ENCODE measurements at places on chromosomes 6 and 20.

- DNase-seq = no peak
Measured at GRCh38 chr6:167759912-167760311, 66.8 kb upstream of the AFDN start.

GRCh38 chr6:4348462-4349112, 213.2 kb upstream of the ECI2 start:
- DNase-seq = no peak

DNA sequence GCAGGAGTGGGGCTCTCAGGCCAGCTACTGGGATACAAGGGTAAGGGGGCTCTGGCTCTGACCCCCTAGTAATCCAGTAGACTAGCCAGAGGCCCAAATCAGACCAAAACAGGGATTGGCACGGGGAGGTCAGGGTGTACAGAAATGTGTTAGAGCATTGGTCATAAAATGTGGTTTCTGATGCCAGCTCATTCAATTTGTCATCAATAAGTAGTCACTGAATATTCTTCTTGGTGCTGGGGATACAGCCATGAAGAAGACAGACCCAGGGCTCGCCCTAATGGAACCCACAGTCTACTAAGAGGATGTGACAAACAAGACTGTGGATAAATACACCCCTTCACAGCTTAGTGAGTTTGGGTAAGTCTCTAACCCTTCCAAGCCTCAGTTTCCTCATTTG, 11.1 kb downstream of the MAP1LC3A start:
- no peak for DNase-seq

GRCh38 chr6:54601600-54602300, 244.8 kb upstream of the FAM83B start:
- DNase-seq = no peak

- no peak for DNase-seq
Measured at GRCh38 chr6:28525496-28526039, at the start of gene GPX5. GPX5 (plus strand) TSS chr6:28525881; CDS start chr6:28526014, 133 bp downstream.

GRCh38 chr6:81995548-81996289, 243.2 kb upstream of the TENT5A start:
- no peak for DNase-seq

DNA sequence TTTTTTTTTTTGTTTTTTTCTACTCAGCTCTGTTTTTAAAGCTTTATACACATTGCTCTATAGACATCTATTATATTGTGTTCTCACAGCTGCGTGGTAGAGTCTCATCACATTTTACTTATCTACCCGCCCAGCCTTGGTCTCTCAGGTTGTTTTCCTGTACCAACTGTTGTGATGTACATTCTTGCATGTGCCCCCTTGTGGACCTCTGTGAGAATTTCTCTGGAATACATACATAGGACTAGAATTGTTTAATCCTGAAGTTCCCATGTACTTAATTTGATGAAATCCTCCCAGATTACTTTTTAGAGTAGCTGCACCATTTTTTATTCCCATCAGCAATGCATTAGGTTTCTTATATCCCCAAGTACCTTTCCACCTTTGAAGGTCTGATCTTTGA, 40.4 kb upstream of the TINAG start:
- DNase-seq = peak; percentile 51

DNA sequence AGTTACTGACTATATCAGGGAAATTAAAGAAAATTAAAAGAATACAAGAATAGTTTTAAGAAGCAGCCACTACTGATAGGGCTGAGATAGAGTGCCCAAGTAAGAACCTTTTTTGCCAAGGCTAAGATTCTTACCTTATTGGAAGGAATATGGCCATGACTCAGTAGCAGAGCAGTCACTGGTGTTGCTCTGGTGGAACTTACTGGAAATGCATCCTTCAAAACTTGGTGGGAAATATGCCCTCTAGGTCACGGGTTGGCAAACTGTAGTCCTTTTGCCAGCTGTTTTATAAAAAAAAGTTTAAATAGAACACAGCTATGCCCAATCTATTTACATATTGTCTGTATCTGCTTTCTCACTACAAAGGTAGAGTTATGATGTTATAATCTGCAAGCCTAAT, 6.0 kb downstream of the HSF2 start:
- peak; percentile 13 for DNase-seq

- DNase-seq = peak; percentile 34
Measured at GRCh38 chr6:26170951-26171841, 84.0 kb downstream of the HFE start.

- no peak for DNase-seq
Measured at GRCh38 chr20:34992751-34993417, 37.2 kb downstream of the MYH7B start.

- peak; percentile 15 for DNase-seq
Measured at GRCh38 chr6:108635505-108636226, 74.9 kb downstream of the FOXO3 start.

GRCh38 chr6:84597238-84597875, 167.0 kb downstream of the TBX18 start:
- DNase-seq = no peak

- no peak for DNase-seq
Measured at GRCh38 chr6:43856005-43856765, 86.2 kb downstream of the VEGFA start.

GRCh38 chr6:96917098-96917497, 7.4 kb upstream of the KLHL32 start:
- no peak for DNase-seq

- DNase-seq = no peak
Measured at GRCh38 chr20:3973705-3974104, 41.7 kb downstream of the RNF24 start.

DNA sequence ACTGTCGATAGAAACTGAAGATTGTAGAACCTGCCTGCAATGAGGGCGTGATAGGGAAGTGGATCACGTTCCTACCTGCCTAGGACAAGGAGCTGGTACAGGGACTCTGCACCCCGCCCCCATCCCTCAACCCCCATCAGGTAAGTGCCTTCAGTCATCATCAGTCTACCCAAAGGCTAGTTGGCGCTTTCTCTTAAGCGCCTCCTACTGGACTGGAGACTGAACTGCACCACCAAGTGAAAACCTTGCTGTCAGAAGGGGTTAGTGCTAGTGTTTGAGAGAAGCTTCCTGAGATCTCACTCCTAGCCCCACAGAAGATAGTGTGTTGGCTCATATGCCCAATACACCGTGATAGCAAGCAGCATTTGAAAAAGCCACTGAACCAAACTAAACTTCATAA, 706.5 kb upstream of the MAN1A1 start:
- DNase-seq = peak; percentile 44

DNA sequence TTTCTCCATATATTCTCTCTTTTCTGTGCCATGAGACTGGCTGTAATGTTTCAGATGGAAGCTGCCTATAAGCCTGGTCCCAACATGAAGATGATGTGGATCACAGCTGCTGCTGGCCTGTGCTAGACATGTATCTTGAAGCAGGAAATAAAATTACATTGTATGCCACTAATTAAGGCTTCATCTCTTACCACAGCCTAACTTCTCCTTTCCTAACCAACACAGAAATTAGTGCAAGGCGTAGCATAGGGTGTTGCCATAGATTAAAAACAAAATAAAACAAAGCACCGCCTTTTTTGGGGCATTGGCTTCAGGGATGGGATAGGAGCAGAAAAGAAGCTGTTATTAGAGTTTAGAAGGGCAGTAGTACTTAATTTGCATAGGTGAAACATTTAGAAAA, 4.7 kb upstream of the SLC17A4 start:
- DNase-seq = peak; percentile 18

GRCh38 chr20:17671011-17671410, 11.0 kb downstream of the RRBP1 start:
- DNase-seq = no peak

- no peak for DNase-seq
Measured at GRCh38 chr6:75378101-75378500, 93.5 kb upstream of the TMEM30A start.

GRCh38 chr20:57693670-57694329, 16.0 kb downstream of the PMEPA1 start:
- DNase-seq = no peak

DNA sequence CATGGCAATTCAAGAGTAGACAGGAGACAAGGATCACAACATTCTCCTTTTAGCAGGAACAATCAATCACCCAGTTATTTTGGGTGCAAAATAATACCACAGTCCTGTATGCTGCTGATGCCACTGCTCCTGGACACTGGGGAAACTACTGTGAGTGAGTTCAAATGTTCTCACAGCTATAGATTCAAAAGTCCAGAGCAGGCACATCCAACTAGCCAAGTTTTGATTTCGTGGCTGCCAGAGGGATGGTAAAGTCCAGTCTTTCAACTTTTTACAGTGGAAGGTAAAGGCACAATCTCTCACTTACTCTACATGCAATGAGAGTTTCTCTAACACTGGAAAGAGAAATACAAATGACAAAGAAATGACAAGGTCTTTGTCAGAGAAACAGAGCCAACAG, 26.9 kb upstream of the TSHZ2 start:
- DNase-seq = no peak

DNA sequence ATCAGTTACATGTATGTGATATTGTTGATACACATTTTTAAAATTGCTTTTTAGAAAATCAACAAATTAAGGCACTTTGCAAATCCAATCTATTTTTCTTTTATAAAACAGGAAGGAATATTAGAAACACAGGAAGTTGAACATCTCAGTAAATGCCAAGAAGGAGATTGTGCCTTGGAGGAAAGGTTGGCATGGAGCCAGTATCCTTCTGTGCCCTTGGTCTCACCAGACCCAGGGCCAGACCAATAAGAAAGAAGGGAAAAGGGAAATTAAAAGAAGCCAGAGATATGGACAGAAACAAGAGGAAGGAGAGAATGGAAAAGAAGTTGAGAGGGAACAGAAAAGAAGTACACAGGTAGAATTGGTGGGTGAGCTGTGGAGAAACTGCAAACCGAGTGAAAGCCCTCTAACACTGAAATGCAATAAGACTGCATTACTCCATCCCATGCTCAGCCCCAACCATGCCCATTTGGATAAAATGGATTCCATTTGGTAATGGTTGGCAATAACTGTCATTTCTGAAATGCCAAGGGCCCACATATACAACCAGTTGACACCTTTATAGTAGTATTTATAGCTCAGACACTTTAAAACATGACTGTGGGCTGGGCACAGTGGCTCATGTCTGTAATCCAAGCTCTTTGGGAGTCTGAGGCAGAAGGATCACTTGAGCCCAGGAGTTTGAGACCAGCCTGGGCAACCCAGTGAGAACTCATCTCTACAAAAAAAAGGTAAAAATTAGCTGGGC, 133.8 kb downstream of the GMPR start:
- DNase-seq = no peak

DNA sequence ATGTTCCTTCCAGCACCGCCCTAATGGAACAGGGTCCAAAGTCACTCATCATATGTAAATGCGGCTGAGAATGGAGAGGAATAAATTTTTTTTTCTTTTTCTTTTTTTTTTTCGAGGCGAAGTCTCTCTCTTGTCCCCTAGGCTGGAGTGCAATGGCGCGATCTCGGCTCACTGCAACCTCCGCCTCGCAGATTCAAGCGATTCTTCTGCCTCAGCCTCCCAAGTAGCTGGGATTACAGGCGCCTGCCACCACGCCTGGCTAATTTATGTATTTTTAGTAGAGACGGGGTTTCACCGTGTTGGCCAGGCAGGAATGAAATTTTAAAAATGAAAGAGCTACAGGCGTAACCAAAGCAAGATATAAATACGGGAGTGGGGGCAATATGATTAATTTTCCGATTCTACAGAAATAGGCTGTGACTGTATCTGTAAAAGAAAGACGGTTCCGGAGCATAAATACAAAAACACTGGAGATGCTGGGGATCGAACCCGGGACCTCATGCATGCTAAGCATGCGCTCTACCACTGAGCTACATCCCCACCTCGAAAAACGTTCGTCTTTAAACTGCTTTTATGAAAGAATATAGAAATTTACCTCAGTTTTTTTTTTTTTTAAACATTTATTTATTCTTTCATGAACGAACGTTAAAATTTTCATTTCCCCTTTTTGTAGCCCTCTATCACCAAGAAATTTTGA, 132.2 kb downstream of the GPX5 start:
- peak; percentile 86 for DNase-seq

- no peak for DNase-seq
Measured at GRCh38 chr20:47330933-47331708, 25.4 kb downstream of the ZMYND8 start.

- DNase-seq = no peak
Measured at GRCh38 chr20:55569084-55569483, 436.2 kb downstream of the CBLN4 start.

DNA sequence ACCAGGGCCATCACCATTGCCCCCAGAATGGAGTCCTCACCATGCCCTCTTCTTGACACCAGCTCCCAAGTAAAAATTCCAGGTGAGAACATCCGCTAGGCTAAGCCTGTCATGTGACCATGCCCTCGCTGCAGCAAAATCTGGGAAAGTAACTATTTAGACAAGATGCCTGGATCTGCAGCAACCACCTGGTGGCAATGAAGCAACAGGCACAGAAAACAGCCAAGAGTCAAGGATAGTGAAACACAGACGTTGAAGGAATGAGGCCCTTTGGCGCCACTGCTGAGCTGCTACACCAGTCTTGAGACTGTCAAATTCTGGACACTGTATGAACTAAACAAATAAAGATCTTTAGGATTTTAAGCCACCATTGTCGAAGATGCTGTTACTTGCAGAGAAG, 30.1 kb upstream of the TGM6 start:
- DNase-seq = no peak

DNA sequence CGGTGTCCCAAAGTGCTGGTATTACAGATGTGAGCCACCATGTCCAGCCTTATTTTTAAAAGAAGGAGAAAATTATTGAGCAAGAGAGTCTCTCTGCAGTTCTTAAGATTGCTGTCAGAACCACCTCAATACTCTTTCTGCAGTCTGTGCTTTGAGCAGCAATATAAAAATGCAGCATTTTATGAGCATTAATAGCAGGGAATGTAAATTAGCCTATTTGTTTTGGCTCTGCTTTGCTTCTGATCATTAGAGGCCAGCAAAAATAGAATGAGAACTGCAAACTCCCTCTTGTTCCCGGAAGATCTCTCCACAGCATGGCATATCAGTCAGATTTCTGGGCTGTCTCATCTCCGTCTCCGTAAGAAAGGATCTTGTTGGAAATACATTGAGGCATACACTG, 35.8 kb downstream of the C6orf15 start:
- no peak for DNase-seq

DNA sequence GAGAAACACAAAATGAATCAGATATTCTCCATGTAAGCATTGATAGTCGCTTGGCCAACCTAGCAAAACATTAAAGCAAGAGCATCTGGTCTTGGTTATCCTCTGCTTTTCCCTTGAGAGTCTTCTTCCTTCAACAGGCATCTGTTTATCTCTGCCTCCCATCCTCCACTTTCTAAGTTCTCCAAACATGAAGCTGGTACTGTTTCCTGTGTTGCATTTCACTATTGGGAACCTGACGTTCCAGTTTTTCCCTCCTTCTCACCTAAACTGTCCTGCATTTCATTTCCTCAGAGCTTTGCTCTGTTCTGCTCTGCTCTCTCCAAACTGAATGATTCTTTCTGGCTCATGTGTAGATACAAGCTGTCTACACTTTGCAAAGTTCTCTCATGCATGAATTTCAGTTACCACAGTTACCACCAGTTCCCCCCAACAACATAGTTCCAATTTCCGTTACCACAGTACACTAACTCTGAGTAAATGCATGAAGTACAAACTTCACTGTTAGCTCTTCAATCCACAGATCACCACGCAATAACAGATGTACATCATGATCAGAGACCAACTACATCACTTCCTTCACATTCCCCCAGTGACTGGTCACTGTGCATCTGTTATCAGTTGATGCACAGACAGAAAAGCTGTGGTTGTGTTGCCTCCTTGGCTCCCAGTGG, 86.7 kb upstream of the F13A1 start:
- DNase-seq = peak; percentile 97

GRCh38 chr20:33915726-33916331, 77.9 kb upstream of the RALY start:
- DNase-seq = peak; percentile 59

- no peak for DNase-seq
Measured at GRCh38 chr6:136511926-136512325, 38.3 kb downstream of the MAP7 start.

GRCh38 chr20:44217342-44218092, 6.9 kb upstream of the OSER1 start:
- DNase-seq = peak; percentile 72
